ENCODE measurements at places on chromosomes 2 and 18. TPM values are rescaled to one million over a fixed set of nuclear protein-coding genes. Genes with fewer than 3 reads are reported as not detected.

DNA sequence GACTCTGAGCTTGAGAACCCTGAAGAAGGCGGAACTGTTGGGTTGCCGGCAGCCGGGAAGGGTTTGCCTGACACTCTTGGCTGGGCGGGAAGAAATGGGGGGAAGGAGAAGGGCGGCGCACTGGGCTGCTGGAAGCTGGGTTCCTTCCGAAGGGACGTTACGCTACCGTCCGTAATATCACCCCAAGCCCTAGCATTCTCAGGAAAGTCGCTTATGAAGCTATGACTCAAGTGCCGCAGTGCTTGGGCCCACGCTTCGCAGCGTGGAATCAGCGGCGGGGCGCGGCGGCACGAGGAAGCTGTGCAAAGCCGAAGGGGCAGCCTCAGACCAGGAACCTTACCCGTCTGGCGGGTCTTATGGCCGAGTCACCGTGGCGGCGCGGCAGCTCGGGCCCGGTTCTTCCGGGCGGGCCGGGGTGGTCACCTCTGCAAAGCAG is 50.2 kb upstream of the SIGLEC15 start:
- peak overlapping the region; percentile 90 for H3K27ac ChIP-seq
- H3K27me3 ChIP-seq = peaks cover 6% of the 10 kb centered on the region
- peak overlapping the region; percentile 74 for H3K4me3 ChIP-seq
- DNase-seq = peak; percentile 83
- peaks cover 6% of the 10 kb centered on the region for H3K4me1 ChIP-seq

The PIK3C3 gene
- total RNA-seq = 51.2 TPM

GRCh38 chr2:200585730-200586643 is at the start of gene AOX1:
AOX1 (plus strand) TSS chr2:200586014; CDS start chr2:200586109, 95 bp downstream.
- H3K27ac ChIP-seq = peak within 1 kb of the TSS; percentile 46
- H3K27me3 ChIP-seq = no peaks in the 10 kb centered on the region
- no peaks in the 10 kb centered on the region for H3K36me3 ChIP-seq
- peak within 1 kb of the TSS; percentile 64 for H3K4me3 ChIP-seq

DNA sequence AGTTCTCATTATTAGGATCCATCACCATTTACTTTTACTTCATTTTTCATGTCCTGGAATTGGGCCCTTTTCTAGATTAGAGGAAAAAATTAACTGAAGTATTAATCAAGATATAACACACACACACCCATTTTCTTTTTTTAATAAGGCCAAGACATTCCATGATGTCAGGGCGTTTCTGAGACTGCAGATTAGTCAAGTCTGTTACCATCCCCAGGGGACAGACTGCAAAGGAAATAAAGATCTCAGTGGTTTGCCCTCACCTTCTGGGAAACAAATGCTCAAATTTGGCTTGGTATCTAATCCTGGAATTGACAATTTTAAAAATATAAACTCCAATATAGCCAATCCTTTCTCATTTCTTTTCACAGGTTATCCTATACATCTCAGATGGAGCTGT is 27.4 kb downstream of the RMP24 start:
- no peaks in the 10 kb centered on the region for H3K4me1 ChIP-seq
- no peak for DNase-seq
- H3K27me3 ChIP-seq = no peaks in the 10 kb centered on the region
- no peak overlapping the region for H3K27ac ChIP-seq
- H3K4me3 ChIP-seq = no peak overlapping the region
- H3K36me3 ChIP-seq = no peaks in the 10 kb centered on the region

GRCh38 chr2:176650104-176650837 is 381.0 kb downstream of the MTX2 start:
- H3K4me1 ChIP-seq = no peaks in the 10 kb centered on the region
- DNase-seq = no peak
- no peaks in the 10 kb centered on the region for H3K36me3 ChIP-seq
- H3K27me3 ChIP-seq = peaks cover 15% of the 10 kb centered on the region

DNA sequence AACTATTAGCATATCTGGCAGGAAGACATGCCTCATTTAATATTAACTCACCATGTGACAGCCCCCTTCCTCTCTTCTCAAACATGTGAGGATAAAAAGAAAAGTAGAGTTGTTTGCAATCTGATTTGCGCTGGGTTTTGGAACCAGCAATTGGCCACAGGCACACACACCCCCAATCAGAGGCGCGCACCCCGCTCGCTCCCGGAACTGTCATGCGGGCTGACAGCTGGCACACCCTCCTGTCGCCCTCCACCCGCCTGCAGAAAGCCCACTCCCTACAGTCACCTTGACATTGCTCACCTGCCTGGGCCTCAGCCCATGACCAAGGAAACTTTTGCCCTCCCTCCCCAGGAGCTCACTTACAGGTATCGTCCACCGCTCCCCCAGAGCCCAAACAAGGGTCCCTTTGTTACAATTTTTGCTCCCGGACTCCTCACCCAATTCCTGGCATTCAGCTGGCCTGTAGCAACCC is 1.1 kb downstream of the COBLL1 start:
- no peaks in the 10 kb centered on the region for H3K36me3 ChIP-seq
- H3K4me1 ChIP-seq = peaks cover 31% of the 10 kb centered on the region
- no peaks in the 10 kb centered on the region for H3K27me3 ChIP-seq

The NEB gene
- 0.83 TPM for total RNA-seq

DNA sequence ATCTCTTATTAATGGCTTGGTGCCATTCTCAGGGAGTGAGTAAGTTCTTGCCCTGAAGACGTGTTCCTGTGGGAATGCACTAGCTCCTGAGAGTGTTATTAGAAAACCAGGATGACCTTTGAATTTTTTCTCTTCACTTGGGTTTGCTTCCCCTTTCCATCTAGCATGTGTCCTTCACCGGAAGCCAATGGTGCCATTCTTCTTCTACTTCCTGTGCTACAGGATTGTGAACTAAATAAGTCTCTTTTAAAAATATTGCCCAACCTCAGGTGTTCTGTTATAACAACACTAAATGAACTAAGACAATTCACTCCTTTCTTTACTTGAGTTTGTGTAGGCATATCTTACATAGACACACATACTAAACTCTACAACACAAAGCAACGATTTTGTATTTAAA is 447.0 kb downstream of the SOX11 start:
- H3K4me1 ChIP-seq = no peaks in the 10 kb centered on the region
- H3K36me3 ChIP-seq = no peaks in the 10 kb centered on the region
- no peaks in the 10 kb centered on the region for H3K27me3 ChIP-seq
- DNase-seq = no peak
- H3K4me3 ChIP-seq = no peak overlapping the region

The ALK gene
- total RNA-seq = 1.1 TPM

- no peak overlapping the region for H3K4me3 ChIP-seq
These were observed 175.7 kb downstream of the ICOS start for GRCh38 chr2:204112084-204112770.

DNA sequence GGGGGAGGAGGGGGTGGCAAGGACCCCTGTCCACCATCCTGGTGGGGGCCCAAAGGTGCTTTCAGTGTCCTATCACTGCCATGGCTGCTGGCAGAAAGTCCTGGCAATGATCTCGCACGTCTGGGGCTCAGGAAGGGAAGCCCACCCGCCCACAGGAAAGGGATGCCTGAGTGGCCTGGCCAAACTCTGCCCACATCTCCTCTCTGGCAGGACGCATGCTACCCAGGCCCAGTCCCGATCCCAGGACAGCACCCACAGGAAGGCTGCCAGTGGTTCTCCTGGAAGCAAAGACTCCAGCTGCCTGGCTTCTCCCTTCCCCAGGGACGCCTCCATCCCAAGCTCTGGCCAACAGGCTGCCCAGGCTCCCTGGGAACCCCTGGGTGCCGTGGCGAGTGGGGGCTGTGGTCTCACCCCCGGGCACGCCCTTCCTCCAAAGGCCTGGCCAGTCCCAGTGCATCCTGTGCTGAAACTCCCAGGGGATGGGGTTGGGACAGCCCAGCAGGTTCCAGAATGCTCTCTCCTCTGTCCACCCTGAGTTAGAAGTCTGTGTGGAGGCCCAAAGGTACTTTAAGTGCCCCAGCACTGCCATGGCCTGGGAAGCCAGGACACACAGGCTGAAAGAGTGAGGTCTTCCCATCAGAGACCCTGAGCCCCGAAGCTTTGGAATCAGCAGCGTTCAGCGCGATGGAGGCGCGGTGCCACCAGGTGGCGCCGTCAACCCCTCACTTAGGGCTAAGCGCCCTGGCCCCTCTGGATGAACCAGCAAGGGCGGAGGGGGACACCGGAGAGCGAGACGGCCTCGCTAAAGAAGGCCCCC is 29.8 kb upstream of the TAF1B start:
- peaks cover 4% of the 10 kb centered on the region for H3K27me3 ChIP-seq
- H3K27ac ChIP-seq = no peak overlapping the region
- DNase-seq = peak; percentile 77
- no peaks in the 10 kb centered on the region for H3K36me3 ChIP-seq
- H3K4me1 ChIP-seq = peaks cover 22% of the 10 kb centered on the region
- H3K4me3 ChIP-seq = peak overlapping the region; percentile 30

DNA sequence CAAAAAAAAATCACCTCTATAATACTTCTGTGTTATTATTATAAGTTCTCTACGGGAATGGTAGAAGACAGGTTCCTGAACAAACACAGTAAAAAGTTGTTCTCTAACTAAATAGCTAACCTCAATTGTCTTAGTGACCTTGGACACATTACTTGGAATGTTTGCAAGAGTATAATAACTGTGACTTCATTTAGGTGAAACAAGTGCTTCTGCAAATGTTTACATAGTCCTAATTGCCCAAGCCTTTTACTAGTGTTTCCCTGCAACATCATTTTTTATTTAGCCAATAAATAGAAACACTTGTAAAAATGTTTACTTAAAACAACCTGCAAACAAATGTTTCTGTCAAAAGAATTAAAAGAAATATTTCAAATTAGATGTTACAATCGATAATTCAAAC is 9.9 kb downstream of the PLEKHM3 start:
- no peaks in the 10 kb centered on the region for H3K27me3 ChIP-seq
- DNase-seq = no peak
- H3K4me3 ChIP-seq = no peak overlapping the region
- no peaks in the 10 kb centered on the region for H3K36me3 ChIP-seq
- peaks cover 35% of the 10 kb centered on the region for H3K4me1 ChIP-seq
